GM19239 (cell line): ENCODE measurements at places on chromosomes 3 and 15.

DNA sequence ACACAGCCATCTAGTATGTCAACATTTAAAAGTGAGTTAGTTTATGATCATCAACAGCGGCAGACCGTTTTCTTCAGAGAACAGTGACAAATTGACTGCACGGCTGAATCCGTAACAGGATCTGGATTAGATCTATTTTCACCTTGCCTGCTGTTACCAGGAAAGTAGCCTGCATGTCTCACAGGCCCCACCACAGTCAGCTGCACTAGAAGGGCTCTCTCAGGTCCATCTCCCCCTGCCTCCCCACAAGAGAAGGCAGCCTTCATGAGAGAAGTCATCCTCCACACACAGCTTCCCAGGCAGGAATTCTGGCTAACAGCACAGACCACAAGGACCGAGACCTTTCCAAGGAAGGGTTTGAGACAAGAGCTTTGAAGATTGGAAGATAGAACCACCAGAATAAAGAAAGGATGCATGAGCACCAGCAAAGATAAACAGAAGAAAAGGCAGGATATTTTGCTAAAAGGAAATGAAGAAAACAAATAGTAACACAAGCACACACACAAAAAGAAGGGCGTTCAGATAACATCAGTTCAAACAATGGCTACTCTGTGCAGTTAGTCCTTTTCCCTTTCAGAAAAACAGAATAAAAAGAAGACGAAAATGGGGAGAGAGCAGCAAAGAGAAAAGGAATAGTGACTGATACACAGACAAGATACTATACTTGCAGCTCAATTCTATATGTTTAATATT, 127.5 kb downstream of the SNRK start:
- no peak for DNase-seq

- DNase-seq = no peak
These were observed 55.4 kb downstream of the TMCC1 start for GRCh38 chr3:129838086-129838485.

DNA sequence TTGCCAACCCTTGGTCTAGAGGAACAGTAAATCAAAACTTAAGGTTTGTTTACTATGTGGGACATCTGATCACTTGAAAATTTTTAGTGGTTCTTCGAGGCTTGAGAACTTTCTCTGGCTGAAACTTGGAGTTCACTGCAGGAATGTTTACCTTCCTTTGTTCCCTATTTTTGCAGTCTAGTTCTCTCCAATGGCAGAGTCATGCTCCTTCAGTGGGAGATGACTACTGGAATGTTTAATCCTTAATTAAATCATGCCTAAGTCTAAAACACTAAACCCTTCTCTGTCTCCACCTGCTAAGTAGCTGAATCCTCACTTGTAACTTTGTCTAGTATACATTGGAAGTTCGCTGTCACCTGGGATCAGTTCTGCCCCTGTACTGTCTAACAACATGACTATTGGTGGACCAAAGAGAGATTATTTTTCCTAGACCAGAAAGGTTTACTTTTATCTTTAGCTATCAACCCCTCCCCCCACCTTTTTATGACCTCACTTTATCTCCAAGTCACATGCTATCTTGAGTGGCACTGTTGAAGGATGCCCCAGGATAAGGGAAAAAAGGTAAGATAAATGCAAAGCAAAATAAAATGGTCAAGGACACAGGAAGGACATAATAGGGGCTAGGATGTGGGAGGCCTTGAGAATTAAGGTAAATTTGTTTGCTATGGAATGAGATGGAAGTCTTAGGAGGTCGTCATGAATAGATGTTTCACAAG, 1.2 kb upstream of the ZNF609 start:
- no peak for DNase-seq

- no peak for DNase-seq
These were observed 31.6 kb upstream of the STAG1 start for GRCh38 chr3:136783708-136784191.

- DNase-seq = no peak
These were observed 7.6 kb downstream of the ZNF639 start for GRCh38 chr3:179330438-179330837.

DNA sequence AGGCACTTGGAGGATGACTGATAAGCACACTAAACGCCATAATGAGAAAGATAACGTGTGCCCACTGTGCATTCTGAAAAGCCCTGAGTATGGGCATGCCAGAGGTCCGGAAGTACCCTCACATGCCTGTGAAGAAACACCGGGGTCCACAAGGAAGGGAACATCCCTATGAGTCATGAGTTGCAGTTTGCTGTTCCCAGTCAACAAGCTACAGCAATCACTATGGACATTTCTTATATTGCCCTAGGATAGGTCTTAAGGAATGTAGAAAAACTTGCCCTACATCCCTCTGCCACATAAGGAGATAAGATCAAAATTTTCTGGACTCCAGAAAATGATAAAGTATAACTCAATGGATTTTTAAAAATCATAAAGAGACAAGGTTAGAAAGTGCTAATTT, 9.9 kb downstream of the MB21D2 start:
- DNase-seq = no peak

DNA sequence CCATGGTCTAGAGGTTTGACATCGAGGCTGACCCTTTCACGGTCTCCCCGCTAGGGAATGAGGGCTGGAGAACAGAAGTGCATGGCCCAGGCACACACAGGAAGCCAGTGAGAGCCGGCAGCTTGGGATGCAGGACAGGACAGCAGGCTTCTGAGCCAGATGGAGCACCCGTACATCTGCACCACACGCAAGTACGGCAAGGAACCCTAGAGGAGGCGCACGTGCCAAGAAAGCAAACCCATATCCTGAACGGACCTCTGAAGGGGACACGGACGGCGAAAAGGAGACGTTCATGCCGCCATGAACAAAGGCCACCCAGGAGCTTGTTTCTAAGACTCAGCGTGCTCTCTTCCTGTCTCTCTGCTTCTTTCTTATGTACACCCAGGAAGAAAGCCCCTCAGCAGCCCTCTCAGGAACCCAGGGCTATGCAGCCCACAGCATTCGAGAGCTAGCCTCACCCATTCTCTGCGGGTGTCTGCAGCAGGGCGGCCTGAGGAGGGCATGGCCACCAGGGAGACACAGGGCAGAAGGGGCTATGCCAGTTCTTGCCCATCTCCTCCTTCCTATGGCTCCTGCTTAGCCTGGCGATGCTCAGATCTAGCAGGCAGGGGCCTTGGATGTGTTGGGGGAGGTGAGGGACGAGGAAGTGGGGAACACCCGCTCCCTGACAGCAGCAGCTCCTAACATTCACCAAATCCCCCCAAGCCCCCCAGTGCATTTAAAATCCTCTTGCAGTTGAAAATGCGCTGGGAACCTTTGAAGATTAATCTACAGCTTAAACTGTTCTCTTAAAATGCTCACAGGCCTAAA, 81.3 kb downstream of the PCSK6 start:
- DNase-seq = no peak

DNA sequence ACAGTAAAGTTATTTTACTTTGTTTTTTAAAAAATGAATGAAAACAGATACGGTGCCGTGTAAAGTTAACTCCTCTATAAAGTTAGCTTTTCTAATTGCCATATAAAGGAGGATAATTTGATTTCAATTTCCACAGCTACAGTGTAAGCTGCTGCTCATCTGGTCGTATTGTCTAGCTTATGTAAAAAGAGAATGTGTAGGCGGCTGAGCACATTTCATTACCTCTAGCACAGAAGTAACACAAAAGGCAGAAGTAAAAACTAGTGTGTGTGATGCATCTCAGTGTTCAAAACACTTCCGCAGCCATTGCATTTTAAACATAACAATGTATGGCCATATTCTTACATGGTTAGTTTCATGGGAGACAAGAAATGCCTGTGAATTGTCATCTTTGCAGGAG, 105.0 kb upstream of the P2RY1 start:
- no peak for DNase-seq

GRCh38 chr3:58572634-58573230, 4.5 kb downstream of the FAM107A start:
- DNase-seq = no peak

DNA sequence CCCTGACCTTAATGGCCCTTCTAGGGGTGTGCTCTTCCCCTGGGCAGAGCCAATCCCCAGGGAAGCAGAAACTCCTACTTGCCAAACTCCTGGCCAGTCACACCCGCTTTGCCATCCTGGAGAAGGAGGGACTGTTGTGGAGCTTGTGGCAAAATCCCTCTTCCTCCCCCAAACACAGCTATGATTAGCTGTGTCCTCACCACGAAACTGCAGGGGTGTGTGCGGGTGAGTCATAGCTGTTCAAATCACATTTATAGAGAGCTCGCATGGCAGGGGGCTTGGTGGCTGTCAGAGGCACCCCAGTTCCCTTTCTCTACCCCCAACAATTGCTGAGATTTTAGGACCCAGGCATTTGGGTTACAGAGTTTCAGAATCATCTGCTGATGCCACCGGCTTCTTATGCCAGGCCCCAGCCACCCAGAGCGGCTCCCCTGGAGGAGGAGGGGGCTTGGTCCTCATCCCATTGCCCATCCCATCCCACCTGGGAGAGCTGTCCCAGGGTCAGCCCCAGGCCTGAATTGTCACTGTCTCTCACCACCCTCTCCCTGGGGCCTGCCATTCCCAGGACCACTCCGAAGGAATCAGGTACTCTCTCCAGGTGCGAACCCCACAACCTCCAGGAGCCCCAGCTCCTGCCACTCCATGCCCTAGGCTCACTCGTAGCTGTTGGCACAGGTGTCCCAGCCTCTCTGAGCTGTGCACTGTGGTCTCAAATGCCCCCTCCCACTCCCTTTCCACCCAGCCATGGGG, 28.8 kb upstream of the MAGEF1 start:
- no peak for DNase-seq

DNA sequence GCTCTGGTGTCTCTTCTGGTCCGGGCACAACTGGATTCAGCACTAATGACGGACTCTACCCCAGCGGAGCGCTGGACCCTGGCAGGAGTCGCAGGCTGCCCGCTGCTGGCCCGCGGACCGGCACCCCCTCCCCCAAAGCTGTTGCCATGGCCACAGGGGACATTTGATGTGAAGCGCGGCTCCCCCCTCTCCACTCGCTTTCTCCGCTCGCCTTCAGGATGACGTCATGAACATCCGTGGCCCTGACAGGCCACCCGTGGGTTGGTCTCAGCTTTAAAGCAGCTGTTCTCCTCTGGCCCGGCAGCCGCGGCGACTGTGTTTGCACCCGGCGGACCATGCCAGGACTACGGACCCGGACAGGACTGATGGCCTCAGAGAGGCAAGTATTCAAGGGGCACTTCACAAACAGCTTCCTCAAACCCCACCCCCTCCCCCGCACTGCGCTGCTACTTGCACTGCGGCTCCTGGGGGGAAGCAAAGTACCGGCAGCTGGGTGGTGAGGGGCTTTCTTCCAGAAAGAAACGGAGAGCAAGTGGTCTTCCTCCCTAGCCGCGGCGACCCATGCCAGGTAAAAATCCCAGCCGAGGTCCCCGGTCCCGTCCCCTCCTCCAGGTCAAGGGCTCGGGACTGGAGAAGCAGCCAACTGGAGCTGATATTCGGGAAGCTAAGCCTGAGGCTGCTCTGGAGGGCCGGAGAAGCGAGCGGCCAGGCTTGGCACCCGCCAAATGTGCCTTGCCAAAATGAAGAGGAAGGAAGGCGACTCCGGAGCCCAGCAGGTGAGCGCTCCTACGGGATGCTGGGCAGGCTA, 16.6 kb upstream of the AEN start:
- no peak for DNase-seq

- no peak for DNase-seq
These were observed 41.7 kb upstream of the ANP32A start for GRCh38 chr15:68862415-68862814.

DNA sequence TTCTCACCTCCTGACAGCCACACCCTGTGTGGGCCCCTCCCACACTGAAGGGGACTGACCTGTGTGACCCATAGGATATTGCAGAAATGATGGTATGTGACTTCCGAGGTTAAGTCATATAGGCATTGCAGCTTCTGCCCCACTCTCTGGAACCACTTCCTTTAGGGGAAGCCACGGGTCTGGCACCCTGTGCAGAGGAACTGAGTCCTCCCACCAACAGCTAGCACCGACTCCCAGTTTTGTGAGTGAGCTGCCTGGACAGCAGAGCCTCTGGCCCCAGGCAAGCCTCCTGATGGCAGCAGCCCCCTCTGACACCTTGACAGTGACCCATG, 24.6 kb upstream of the SLC6A6 start:
- DNase-seq = peak; percentile 33

DNA sequence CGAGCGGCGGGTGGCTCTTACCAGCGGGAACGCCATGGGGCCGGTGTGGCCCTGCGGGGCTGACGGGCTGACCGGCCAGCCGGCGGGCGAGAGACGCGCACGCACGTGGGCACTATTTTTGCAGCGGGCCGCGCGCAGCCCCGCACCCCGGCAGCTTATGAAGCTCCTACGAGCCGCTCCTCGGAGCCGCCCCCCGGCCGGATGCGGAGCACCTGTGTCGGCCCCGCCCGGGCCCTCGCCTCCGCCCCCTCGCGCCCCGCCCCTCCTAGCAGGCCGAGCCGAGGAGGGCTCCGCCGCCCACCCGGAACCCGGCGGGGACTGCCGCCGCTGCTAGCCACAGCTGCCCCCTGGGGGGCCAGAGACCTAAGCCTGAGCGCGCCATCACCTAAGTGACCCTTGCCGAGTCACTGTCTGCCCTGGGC, 683 bp upstream of the CPEB1 start:
- no peak for DNase-seq

- no peak for DNase-seq
These were observed 73.4 kb downstream of the FAM174B start for GRCh38 chr15:92582206-92582605.

GRCh38 chr15:93126599-93126998, 37.6 kb upstream of the RGMA start:
- no peak for DNase-seq

- DNase-seq = no peak
These were observed 140.0 kb downstream of the MEIS2 start for GRCh38 chr15:36960179-36960946.

DNA sequence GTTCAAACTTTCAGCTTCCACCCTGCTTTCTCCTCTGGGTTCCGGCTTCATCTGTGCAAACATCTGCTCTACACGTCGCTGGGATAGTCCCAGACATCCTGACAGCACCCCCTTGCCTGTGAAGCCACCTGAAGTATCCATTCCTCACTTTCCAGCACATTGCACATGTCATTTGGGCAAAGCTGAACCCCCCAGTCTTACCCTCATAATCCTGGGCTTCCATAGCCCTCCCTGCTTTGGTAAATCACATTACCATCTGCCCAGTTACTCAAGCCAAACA, 42.5 kb downstream of the STARD5 start:
- no peak for DNase-seq

- no peak for DNase-seq
These were observed 484.2 kb upstream of the ATP11B start for GRCh38 chr3:182309120-182309519.

DNA sequence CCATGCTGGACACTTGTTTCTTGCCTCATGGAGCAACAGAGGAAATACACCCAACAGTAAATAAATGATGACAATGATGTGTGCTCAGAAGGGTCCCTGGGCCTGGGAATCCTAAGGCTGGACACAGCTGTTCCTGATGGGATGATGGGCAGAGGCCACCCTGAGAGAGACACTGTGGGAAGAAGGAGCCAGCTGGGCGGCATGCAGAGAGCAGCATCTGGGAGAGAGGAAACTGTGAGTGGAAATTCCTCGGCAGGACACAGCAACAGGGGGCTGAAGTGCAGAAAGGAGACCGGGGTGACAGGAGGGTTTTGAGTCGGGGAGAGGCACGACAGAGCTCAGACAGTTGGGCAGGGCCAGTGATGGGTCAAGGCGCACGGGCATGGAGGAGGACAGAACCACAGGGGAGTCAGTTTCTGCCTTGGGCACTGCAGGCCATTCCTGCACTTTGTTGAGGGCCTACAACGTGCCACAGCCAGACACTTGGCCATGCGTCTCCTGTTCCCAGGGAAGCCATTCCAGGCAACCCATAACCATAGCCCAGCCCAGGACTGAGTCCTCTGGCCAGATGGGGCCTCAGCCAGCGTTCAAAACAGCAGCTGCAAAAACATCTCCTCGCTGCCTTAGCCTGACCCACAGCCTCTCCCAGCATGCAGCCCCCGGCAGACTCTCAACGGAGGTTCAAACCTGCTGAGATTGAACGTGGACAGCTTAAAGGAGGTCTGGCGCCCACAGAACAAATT, 36.7 kb upstream of the SLC6A1 start:
- no peak for DNase-seq
